ACHN (cell line): ENCODE measurements at places on chromosomes 1 and 21.

- no peak for DNase-seq
These were observed 72.2 kb downstream of the PHTF1 start for GRCh38 chr1:113686891-113687618.

GRCh38 chr1:167713330-167714081, 8.3 kb upstream of the MPZL1 start:
- DNase-seq: no peak

GRCh38 chr1:8200317-8201115, 117.4 kb upstream of the SLC45A1 start:
- no peak for DNase-seq

DNA sequence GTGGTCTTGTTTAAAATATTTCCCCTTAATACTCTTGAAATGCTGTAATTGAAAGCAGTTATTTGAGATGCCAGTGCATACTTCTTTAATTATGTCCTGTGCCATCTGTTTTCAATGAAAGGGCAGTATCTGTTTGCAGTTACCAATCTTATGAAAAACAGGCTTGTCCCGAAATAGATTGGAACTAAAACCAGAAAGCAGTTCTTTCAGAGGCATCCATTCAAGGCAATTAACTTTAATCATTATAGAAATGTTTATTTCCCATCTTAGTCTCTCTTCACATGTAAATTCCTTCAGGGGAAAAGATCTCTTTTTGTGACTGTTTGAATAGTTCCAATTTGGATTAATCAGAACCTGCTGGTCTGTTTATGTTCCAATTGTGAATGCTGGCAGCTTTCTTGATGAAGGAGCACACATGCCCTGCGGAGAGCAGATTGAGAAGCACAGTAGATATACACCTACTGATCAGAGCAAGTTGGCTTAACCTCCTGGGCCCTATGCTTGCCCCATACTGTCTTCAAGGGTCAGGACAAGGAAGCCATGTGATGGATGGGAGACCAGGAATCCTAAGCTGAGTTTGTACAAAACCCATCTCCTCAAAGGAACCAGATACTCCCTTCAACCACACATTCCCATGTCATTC, 41.6 kb upstream of the MROH9 start:
- DNase-seq: no peak

DNA sequence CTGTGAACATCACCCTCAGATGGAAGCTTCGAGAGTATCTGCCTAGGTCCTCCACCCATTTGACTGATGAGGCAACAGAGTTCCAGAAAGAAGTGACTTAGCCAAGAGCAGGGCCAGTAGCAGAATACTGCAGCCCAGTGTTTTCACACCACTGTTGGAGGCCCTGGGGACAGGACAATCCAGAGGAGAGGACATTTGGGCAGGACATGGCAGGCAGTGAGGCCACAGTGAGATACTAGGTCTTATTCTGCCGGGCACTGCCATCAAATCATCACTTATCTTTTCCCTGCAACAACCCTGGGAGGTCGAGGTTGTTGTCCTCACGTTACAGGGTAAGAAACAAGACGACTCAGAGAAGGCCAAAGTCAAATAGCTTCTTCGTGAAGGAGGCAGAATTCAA, 5.5 kb upstream of the FOXO6 start:
- no peak for DNase-seq

GRCh38 chr1:11700601-11701467, 9.3 kb downstream of the DRAXIN start:
- no peak for DNase-seq

DNA sequence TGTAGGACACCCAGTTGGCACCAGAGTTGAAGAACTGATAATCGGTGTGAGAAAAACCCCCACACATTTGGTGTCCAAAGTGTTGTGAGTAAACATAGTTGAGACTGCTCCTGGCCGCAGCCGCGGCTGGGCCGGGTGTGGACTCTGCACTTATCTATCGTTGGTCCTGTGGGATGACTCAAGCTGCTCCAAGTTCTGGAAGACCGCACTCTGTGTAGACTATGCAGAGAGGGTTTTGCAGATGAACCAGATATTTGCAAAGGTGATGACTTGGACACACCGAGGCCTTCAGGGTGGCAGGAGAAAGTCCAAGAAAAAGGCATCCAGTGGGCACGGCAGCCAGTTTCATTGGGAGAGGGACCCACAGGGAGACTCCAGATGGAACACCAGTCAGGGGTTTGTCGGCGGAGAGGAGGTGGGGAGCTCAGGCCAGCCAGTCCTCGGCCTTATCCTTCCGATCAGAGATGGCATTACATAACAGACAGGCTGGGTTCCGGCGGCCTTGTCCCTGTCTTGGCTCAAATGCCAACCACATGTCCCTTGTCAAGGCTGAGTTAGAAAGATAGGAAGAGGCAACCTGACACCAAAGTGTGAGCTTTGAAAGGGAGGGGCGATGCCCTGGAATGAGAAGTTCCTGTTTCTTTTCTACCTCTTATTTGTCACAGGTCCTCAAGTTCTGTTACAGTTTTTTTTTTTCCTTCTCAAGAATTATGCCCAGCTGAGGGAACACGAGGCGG, 21.1 kb downstream of the C2CD2 start:
- peak; percentile 81 for DNase-seq

DNA sequence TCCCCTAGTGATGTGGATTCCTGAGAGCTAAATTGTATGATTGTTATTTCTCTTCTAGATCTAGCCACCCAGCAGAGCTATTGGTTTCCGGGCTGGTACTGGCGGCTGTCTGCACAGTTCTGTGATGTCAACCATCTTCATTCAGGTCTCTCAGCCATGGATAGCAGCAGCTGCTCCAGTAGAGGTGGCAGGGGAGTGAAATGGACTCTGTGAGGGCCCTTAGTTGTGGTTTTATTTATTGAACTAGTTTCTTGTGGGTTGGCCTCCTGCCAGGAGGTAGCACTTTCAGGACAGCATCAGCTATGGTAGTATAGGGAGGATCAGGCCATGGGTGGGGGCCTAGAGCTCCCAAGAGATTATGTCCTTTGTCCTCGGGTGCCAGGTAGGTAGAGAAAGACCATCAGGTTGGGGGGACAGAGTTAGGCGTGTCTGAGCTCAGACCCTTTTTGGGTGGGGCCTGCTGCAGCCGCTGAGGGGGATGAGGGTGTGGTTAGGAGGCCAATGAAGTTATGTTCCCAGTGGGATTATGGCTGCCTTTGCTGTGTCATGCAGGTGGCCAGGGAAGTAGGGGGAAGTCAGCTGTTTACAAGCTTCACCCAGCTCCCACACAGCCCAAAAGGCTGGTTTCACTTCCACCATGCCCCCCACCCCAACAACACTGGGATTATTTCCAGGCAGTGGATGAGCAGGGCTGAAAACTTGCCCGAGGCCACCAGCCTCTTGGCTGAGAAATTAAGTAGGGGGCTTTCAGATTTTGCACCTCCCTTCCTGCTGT, 55.1 kb upstream of the RGS4 start:
- no peak for DNase-seq

- no peak for DNase-seq
These were observed 42.9 kb upstream of the RRP15 start for GRCh38 chr1:218242171-218242570.

DNA sequence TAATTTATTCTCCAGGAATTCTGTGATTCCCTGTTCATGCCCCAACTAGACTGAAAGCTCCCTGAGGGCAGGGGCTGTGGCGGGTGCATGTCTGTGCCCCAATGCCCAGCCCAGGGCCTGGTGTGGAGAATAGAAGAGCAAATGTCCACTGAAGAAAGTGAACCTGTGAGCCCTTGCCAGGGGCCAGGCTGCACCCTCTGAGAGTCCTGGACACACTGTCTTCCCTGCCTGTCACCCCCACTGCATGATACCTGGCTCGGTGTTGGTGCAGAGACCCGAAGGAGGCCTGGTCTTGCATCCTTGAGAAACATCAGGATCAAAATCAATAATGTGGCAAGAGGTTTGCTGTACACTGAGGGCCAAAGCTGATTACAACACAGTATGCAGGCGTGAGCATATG, 69.8 kb upstream of the RUNX3 start:
- DNase-seq: no peak
